ENCODE measurements at places on chromosomes 5 and 9.

GRCh38 chr5:123455095-123455494, 31.9 kb upstream of the CEP120 start:
- DNase-seq, result no peak

DNA sequence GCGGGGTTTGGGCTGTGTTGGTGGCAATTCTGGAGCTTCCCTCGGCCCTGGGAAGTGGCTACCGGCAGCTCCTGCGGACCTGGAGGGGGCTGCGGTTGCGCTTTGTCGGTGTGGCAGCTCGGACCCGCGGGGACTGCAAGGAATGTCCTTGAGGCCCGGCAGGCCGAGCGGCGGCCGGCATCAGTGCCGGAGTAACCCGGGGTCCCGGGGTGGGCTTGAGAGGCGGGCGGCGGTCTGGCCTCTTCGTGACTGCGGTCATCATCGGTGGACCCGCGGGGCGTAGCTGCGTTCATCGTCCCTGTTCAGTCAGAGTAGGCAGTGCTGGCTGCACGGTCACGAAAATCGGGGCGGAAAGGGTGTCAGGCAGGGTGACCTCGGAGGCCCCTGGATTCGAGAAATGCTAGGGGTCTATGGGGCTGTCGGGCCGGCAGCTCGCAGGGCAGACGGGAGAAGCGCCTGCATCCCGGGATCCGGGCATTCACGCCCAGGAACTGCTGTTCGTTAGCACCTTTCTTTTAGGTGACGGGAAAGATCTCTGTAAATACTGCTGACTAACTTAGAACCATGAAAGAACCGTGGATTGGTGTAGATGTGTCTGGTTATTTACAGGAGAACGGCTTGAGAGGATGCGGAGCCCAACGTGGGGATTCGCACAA, 474 bp downstream of the HMGCR start:
- no peak for DNase-seq

DNA sequence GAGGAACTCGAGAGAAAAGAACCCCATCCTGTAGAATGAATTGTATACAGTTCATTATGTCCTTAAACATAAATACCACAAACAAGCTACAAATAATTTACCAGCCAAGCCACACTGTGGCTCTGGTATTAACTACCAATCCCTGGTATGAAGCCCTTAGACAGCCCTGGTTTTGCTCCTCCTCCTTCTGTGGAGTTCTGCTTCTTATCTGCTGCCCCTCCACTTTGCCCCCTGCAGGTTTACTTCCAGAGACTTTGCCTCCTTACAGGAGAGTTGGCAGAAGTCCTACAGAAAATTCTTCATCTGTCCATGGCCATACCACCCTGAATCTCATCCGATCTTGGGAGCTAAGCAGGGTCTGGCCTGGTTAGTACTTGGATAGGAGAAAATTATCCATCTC, 219.8 kb downstream of the ACTL7B start:
- no peak for DNase-seq

GRCh38 chr5:118679264-118679940, 308.9 kb downstream of the DTWD2 start:
- DNase-seq, result no peak

- no peak for DNase-seq
Measured at GRCh38 chr5:75335952-75336614, 937 bp upstream of the HMGCR start.

DNA sequence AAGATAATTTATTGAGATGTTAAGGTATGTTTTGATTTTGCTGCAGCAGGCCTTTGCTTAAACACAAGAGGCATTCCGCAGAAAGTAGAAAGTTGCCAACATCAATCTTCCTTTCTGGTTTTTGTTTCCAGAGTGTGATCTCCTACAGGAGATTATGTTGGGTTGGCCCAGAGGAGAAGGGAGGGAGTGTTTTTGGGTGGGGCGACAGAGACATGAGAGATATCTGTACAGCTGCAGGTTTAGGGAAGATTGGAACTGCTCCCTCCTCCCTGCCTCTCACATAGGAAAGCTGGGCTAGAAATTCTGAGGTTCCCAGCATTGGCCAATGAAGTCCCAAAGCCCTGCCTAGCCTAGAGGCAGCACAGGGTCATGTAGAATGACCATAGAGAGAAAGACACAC, 211.0 kb downstream of the CEMIP2 start:
- DNase-seq, result no peak

- DNase-seq, result no peak
Measured at GRCh38 chr5:125343015-125343414, 596.6 kb upstream of the ZNF608 start.

- no peak for DNase-seq
Measured at GRCh38 chr9:81886665-81887064, 41.6 kb upstream of the SPATA31D4 start.

DNA sequence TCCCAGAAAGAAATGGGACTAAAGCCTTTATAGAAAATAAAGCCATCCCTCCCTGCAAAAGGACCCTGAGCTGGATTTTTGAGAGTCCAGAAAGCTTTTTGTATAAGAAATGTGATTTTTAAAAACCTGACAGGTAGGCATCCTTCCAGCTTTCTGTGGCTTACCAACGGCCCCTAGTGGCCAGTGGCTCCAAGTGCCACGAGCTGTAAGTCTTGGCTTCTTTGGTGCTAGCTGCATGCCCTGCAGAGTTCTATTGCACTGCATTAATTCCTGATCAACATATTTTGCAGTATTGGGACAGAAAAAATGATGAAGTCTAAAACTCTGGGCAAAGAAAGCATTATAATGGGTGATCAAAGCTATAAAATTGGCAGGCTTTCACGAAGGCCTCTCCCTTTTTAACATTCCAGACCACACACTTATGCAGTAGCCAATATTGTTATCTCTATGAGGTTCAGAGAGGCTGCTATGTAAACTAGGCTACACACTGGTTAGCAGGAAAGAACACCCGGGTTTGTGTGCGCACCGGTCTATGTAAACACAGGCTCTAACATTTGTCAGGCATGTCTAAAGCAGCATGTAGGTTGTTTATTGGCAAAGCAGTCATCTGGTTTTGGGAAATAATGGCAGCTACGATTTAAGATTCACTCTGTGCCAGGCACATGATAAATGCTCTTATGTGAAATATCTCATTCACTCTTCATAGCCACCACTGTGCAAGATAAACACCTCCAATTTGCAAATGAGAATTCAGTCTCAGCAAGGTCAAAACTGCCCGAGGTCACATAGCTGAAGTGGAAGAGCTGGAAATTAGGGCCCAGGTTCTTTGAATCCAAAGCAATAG, 55.2 kb downstream of the NMUR2 start:
- no peak for DNase-seq

DNA sequence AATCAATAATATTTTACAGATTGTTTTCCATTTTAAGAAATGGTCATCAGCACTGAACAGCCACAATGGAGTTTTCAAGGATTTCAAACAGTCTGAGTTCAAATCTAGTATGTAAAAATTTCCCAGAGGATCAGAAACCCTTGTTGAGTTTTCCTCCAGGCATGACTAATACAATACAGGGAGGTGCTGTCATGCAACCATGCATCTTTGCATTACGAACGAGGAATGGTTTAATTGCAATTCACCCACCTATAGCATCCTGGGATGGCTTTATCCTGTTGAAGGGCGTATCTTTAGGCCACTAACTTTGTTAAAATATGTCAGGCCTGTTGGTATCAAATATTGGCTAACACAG, 196.4 kb downstream of the EFNA5 start:
- DNase-seq, result no peak

DNA sequence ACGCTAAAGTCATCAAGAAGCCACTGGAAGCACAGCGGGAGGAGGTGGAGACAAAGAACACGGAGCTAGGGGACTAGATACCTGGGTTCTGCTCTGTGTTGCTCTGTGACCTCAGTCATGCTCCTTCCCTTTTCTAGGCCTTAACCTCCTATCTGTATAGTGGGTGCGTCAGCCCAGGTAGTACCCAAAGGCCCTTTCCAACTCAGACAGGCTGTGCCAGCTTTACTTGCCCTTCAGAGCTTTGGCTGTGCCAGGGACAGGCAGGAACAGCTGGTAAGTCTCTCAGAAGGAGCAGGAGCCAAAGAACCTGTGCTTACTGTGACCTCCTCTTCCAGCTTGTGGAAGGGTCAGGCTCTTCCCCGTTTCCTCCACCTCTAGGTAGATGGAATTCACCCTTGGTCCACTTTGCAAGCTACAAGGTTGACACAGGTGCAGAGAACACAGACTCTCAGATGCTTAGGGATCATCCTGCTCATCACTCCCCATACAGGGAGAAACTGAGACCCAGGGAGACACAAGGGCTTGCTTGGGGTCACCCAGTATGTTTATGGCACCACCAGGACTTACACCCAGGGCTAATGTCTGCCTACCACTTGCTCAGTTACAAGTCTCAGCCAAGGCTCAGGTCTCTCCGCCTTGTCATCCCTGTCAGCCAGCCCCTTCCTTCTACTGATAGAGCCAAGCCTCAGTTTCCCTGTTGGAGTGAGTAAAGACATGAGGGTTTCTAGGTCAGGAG, 1.7 kb downstream of the CCDC69 start:
- DNase-seq, result no peak
